ENCODE measurements at places on chromosomes 12 and 14.

DNA sequence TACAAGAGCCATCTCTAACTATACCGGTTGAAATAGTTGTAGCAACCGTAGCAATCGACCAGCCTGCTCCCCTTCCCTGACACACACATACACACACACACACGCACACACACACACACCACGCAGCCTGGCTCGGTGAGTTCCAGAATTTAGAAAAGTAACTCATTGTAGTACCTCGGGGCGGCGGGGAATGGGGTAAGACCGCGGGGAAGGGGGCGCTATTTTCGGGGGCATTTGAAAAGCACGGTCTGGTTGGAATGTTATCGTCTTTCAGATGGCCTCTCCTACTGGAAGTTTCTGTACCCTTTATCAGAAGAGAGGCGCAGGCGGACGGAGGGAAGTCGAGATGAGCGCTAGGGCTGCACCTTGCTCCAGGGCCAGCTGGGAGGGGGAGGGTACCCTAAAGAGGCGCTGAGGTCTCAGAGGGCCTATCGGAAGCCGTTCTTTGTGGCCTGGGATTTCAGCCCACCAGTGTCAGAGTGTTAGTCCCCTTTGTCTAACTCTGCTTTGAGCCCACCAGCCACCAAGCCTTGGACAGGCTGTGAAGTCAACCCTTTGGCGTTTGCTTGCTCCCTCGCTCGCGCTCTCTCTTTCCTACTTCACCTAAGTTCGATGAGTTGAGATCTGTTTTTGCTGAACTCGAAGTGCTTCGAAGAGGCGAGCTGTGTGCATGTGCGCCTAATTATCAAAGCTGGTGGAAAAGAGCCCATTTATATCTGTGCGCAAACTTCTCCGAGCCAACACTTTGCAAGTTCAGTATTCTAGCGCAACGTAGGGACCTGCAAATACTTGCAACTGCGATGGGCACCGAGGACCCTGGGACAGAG lies 837 bp downstream of the COL2A1 start:
- no peak for DNase-seq

GRCh38 chr12:127277882-127278281 lies 989.1 kb upstream of the TMEM132C start:
- DNase-seq: no peak

DNA sequence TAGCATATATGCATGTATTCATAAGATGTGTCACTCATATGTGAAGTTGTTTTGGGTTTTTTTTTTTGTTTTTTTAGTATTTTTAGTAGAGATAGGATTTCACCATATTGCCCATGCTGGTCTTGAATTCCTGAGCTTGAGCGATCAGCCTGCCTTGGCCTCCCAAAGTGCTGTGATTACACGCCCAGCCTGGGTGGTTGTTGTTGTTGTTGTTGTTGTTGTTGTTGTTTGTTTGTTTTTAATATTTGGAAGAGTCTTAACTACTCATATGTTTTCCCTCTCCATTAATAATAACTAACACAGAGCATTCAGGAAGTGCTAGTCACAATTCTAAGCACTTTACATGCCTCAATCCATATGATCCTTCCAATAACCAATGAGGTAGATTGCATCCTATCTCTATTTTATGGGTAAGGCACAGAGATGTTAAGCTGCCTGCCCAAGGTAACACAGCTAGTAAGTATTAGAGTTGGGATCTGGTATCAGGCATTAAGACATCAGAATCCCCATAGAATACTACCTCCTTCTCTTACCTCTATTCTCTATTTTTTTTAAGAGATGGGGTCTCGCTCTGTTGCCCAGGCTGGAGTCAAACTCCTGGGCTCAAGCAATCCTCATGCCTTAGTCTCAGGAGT lies 27.6 kb downstream of the SLC25A21 start:
- no peak for DNase-seq

DNA sequence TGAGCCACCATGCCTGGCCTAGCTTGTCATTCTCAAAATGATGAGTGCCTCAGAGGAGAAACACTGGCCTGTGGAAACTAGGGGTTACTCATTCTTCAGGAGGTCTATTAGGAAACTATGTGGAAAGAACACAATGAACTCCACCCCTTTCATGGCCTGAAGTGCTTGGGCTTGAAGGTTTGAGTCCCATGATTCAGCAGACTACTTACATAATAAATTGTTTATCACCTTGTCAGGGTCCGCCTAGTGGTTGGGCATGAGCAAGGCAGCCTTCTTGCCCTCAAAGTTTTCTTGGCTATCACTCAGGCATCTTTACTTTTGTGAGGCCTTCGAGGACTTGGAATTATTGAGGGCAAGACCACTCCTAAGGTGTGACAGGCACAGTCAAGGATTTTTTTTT lies 251.2 kb downstream of the ACSS3 start:
- no peak for DNase-seq

GRCh38 chr14:24988760-24989159 lies 61.2 kb downstream of the STXBP6 start:
- no peak for DNase-seq

DNA sequence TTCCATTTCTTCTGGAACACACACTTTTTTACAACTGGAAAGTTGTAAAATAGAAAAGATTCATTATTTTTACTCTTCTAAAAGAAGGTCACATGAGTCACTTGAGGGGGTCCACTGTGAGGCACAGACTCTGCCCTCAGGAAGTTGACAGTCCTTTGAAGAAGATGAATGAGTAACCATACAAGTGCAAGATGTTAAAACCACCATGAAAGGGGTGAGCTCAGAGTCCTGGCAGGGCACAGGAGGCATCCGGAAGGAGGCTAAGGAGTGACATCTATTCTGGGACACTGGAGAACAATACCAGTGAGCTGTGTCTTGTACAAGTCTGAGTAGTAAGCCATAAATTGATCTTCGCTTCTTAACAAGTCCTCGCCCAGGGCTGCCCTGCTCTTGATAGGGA lies 126.0 kb upstream of the FRMD6 start:
- DNase-seq: no peak

GRCh38 chr14:93369713-93370266 lies 22.8 kb downstream of the COX8C start:
- no peak for DNase-seq

- no peak for DNase-seq
Observed at GRCh38 chr12:46702581-46703344, 123.0 kb downstream of the SLC38A4 start.

GRCh38 chr14:70836946-70837345 lies 27.6 kb upstream of the MAP3K9 start:
- DNase-seq: no peak

DNA sequence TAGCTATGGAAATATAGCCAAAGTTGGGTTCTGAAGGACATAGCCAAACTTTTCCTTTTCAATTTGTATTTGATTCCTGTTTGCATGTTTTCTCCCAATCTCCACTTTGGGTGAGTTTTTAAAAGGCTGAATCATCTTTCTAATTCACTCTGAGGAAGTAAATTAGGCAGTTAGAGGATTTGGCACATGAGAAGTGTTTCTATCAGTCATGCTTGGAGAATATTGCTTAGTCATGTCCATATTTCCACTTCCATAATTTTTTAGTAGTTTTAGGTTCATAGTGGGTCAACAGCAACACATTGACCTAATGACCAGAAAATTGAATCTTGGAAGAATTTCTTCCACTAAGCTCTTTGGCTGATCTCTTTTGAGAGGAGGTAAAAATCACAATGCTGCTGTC lies 21.8 kb downstream of the IRAK3 start:
- no peak for DNase-seq

DNA sequence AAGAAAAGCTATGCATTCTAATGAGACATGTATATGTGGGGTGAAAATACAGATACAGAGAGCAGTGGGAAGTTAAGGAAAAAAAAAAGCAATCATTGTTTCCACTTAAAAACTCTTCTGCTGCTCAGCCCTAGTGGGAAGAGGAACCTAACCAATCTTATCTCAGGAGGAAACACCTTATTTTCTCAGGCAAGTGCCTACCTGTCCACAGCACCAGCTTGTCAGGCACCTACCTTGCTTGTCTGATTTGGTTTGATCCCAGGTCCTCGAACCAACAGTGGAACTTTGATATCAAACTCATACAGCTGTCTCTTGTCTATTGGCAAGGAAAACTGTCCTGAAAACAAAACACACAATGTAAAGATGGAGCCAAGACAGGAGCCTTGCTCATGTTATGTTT lies 22.4 kb downstream of the GNS start:
- DNase-seq: no peak

All from stimulated activated CD8-positive, alpha-beta memory T cell treated with anti-CD3 and anti-CD28 coated beads, Interleukin-2, amount 100 ng/mL, for 1 hour (primary cell).